ENCODE measurements at places on chromosomes 12 and 14.

- no peak for DNase-seq
These were observed 552.1 kb upstream of the FBXO33 start for GRCh38 chr14:39984323-39984722.

DNA sequence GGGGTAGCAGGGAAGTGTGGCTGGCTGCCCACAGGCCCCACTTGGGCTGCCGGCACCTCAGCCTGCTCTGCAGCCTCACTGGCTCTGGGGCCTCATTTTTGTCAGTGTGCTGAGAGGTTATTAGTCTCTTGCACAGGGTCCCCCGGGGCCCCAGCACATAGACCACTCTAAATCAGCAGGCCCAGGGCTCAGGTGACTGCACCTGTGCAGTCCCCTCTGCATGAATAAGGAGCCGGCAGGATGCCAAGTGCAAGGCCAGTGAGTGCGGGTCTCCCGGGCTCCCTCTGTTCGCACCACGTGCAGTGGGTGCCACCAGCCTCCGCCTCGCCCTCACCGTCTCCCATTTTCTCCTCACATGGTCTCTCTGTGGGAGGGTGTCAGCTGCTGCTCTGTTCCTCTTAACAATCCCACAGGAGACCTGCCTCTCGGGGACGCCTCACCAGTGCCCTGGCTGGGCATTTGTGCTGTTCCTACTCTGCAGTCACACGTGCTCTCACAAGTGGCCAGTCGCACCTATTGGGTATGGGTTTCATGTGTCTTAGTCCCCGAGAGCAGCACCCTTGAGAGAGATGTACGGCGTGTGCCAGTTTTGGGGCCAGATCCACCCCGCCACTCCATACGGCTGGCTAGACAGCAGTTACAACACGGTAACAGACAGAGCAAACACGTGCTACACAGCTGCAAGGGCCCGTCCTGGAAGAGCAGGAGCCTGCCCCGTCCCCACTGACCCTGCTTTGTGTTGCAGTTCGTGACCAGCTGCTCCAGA lies 40.4 kb downstream of the MMAB start:
- no peak for DNase-seq

GRCh38 chr14:33529787-33530757 lies 420.8 kb downstream of the EGLN3 start:
- no peak for DNase-seq

- DNase-seq, result no peak
These were observed 689.8 kb downstream of the SLC6A15 start for GRCh38 chr12:84222841-84223240.

DNA sequence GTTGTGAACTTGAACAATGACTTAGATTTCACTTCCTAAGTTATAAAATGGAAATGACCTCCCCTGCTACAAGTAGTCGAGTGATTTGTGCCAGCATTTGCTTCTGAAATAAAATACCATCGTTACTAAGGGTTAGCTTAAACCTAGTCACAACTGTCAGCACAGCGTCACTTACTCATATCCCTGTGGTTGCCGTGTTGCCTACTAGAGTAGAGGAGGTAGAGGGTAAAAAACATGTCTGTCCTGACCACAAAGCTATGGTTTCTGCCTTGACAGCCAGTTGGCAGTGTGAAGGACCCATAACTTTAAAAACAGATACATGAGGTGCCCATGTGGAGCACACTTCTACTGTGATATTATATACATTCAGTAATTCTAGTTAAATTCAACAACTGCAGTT lies 234.2 kb upstream of the RGS6 start:
- DNase-seq, result no peak

- no peak for DNase-seq
These were observed 68.8 kb downstream of the GALNT16 start for GRCh38 chr14:69328765-69329164.

- no peak for DNase-seq
These were observed 17.6 kb downstream of the PTPRB start for GRCh38 chr12:70619471-70620152.

DNA sequence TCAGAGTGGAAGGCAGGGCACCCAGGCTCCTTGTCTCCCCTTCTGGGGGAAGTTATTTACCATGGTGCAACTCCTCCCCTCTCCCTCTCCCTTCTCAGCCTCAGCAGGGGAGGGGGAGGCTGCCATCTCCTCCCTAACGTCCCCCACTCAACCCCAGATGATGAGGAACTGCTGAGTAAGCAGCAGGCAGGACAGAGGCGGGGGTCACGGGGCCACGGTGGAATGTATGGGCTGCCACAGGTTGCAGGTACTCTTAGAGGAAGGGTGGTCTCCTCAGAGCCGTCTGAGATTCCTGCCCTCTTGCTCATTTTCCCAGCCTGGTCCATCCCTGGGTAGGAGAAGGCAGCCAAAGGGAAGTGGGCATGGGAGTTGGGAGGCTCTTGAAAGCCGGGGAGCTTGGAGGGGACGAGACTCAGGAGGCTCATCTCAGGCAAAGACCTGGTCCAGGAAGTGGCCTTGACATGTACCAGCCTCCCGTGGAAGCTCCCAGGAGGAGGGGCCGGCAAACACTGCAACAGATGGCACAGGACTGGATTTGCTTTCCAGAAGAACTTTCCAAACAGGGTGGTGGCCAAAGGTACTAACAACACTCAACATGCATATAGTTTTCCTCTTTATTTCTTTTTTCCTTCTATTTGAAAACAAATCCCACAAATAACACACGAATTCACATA lies 19.0 kb downstream of the RIN3 start:
- no peak for DNase-seq

DNA sequence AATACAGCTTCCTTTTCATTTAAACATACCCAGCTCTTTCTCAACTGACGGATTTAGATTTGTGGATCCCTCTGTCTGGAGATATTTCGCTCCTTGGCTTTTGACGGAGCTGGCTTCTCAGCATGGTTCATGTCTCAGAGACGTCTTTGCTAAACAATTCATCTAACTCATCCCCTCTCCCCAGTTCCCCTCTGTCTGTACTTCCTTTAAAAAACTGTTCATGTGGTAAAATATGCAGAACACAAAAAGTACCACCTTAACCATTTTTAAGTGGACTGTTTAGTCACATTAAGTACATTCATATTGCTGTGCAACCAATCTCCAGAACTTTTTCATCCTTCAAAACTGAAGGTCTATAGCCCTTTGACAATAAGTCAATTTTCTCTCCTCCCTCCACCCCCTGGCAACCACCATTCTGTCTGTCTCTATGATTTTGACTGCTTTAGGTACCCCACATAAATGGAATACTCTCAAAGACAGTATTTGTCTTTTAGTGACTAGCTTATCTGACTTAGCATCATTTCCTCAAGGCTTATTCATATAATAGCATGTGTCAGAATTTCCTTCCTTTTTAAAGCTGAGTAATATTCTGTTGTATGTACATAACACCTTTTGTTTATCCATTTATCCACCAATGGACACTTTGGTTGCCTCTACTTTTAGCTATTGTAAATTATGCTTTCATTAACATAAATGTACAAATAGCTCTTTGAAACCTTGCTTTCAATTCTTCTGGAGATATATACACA lies 399.8 kb upstream of the SOX5 start:
- no peak for DNase-seq

DNA sequence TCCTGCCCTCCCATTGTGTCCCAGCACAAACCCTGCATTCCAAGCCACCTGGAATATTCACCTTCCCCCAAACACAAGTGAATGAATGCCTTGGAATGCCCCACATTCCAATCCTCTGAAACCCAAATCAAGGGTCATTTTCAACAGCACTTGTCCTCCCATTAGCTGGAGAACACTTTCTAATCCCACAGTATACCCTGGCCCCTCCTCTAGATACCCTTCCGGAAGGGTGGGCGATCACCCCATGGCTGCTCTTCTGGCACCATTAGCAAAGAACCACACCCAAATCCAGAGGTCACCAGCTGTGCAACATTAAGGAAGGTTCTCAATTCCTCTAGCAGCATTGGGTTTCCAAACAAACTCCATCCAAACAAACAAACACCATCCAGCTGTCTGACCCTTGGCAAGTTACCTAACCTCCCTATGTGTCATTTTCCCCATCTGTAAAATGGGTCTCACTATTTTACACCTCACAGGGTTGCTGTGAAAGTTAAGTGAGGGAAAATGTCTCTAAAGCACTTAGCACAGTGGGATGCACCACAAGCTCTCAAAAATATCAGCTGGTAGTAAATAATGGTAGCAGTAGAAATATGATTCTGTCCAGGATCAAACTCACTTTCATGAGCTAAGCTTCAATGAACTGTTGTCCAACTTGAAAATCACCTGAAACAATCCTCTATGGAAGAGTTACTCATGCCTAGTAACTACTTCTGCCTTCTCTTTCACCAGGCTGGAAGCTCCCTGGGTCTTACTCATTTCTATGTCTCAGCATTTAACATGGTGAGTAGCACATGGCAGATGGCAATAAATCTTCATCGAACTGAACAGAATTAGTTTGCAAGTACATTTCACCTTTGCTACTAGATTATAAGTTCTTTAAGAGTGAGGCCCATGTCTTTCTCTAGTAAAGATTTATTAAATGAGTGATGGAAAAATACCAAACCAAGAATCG lies 5.3 kb downstream of the NUAK1 start:
- no peak for DNase-seq

DNA sequence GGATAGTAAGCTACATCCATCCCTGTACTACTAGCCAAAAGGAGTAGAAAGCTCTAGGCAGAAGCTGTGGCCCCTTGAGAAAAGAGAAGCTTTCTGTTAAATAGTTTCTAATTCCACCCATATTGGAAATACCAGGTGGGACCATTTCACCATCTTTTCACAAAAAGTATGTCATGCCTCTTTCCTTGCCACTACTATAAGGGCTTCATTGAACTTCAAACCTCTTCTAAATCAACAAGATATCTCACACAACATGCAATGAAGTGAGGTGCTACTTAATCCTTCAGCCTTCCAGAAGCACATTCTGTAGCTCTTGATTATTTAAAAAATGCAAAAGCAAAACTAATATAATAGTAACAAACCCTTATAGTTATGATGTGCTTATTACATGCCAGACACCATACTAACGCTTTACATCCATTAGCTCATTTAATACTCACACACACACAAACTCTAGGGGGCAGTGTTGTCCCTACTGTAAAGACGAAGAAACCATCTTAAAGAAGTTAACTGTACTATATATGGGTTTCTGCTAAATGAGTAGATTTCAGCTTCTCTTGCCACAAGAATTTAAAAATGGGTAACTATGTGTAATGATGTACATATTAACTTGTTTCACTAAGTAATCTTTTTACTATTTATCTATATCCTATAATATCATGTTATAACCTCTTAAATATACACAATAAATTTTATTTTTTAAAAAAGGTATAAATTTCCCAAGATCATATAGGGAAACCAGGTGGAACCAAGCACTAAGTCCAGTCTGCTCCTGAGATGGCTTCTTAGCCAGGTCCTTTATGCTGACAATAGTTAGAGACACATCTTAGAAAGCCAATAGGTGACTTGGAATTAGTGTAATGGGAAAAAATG lies 124.4 kb downstream of the RPS29 start:
- DNase-seq, result peak; percentile 60

GRCh38 chr14:85165094-85165493 lies 364.9 kb upstream of the FLRT2 start:
- DNase-seq, result no peak

- no peak for DNase-seq
These were observed 250.5 kb upstream of the FKBP4 start for GRCh38 chr12:2544230-2544629.

- DNase-seq, result no peak
These were observed 113.0 kb downstream of the UNC79 start for GRCh38 chr14:93543766-93544165.

DNA sequence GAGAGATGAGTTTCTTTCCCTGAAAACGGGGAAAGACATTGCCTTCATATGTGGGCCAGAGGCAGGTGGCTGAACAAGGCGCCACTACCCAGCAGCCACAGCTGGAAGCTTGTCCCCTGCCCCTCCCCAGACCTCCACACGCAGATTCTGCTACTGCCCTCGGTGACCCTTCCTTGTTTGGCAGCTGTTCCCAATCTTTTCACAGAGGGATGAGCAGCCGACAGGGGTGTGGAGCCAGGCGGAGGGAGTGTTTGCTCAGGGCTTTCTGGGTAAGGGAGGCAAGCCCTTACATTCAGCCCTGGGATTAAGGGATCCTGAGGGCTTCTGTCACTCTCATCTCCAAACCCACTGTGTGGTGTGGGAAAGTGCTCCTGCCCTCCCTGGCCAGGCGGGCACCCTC lies 4.5 kb upstream of the KRT4 start:
- DNase-seq, result no peak

DNA sequence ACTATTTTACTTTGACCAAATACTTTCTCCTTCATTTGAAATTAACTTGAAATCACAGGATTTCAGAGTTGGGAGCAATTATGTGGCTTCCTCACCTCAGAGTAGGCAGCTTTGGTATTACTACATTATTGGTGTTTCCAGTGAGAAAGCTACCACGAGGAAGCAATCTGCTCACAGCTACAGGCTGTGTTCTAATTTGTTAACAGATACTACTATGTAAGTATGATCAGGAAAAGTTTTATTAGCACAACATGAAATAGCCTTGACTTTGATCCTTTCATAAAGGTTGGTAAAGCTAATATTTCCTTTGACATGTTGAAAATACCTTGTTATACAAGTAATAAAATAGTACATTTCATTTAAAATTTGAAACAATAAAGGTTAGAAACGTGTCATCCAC lies 30.6 kb downstream of the TAOK3 start:
- DNase-seq, result no peak

DNA sequence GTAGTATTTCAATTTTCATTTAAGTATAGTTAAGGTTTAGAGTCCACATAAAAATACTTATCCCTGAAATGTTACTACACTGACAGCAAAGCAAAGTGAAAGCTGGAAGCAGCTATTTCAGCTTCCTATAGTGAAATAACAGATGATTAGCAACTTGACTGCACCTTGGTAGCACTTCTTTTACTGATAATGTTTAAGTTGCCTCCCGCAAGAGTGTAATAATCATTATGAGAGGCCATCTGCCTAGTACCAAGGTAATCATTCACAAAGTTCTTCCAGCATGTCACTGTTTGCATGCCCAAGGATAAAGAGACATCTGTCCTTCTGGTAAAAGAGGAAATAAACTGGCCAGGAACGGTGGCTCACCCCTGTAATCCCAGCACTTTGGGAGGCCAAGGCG lies 69.8 kb downstream of the LIN7A start:
- no peak for DNase-seq

- DNase-seq, result no peak
These were observed 30.7 kb downstream of the MAP4K5 start for GRCh38 chr14:50501642-50502041.
